CD4-positive, alpha-beta T cell treated with Interleukin-15 for 1 hour (primary cell): ENCODE measurements at places on chromosomes 11 and 22.

DNA sequence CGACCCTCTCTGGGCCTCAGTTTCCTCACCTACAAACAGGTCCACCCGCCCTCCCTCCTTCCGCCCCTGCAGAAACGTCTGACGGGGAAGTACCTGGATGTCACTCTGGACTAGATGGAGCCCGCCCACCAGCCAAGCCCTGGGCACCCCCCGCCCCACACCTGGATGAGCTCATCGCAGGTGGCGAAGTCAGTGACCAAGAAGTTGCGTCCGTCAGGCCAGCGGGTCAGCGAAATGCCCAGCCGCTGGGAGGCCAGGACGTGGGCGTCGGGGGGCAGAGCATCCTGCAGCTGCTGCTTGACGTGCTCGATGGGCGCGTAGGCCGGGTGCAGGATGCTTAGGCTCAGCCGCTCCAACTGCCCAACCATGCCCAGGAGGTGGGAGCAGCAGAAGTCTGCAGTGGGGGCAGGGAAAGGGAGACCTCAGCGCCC lies 897 bp downstream of the PNPLA5 start:
- no peak for DNase-seq

GRCh38 chr22:39674536-39674935 lies 104.0 kb downstream of the CACNA1I start:
- no peak for DNase-seq

DNA sequence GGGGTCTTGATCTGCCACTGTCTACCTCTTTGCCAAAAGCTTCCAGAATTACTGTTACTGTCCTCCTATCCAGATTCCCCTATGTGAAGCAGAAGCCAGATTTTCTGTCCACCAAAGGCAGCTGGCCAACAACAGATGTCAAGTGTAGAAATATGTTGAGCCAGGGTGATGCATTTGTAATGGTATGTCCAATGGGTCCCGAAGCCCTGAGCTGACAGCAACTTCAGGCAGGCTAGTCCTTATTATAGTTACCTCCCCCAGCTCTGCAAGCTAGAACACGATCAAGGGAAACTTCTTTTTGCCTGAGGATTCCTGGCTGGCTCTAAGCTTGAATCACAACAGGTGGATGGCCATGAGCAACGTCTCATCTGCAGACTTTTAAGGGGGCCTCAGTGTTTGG lies 10.2 kb downstream of the PAMR1 start:
- no peak for DNase-seq

DNA sequence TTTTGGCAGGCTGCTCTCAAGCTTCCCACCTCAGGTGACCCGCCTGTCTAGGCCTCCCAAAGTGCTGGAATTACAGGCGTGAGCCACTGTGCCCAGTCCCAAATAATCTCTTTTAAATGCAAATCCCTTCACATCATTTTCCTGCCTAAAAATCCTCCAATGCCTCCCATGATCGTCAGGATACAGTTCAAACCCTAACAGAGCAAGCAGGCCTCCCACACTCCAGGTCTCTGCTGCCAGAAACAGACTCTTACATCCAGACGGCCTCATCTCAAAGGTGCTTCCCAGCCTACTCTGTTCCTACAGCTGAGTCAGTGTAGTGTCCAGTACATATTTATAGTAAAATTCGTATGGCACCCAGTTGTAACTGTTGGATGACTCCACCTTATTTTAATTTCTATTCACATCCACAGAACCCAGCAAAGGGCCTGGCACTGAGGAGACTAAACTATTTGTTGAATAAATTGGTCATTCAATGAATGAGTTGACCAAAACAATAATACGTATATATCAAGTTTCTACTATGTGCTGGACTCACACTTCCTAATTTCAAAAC lies 8.2 kb downstream of the SIRT3 start:
- no peak for DNase-seq

- DNase-seq, result no peak
Measured at GRCh38 chr11:114039551-114039950, 20.0 kb upstream of the ZBTB16 start.

GRCh38 chr11:26571861-26572654 lies at the start of gene MUC15:
Gene MUC15, minus strand, starts transcription at chr11:26572263. Its CDS starts 5,169 bp downstream, at chr11:26567094.
- DNase-seq, result no peak

- DNase-seq, result no peak
Measured at GRCh38 chr11:94130298-94131046, 1.8 kb downstream of the PANX1 start.

GRCh38 chr11:2700415-2701211 lies 819 bp upstream of the KCNQ1OT1 start:
- peak; percentile 15 for DNase-seq

- DNase-seq, result no peak
Measured at GRCh38 chr22:47810505-47811500, 1048.4 kb downstream of the TBC1D22A start.

DNA sequence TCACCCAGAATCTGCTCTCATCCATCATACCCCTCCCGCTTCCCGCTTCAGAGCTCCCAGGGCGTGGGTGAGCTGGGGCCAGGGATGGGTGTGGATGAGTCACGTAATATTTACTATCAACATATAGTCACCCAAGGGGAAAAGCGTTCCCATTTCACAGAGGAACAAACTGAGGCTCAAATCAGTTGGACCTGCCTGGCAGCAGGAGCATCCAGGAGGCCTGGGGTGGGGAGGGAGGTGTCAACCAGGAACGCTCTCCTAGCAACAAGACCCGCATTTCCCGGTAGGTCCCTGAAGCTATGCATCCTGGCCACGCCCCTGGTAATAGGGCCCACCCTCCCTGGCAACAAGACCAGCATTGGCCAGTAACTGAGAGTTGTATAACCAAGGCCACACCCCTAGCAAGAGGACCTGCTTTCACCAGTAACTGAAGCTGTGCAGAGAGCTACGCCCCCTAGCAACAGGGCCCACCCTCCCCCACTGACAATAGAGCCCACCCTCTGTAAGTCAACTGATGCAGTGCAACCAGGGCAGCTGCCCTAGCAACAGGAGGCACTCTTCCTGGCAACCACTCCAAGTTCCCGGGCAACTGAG lies 32.7 kb upstream of the TXNRD2 start:
- peak; percentile 44 for DNase-seq

DNA sequence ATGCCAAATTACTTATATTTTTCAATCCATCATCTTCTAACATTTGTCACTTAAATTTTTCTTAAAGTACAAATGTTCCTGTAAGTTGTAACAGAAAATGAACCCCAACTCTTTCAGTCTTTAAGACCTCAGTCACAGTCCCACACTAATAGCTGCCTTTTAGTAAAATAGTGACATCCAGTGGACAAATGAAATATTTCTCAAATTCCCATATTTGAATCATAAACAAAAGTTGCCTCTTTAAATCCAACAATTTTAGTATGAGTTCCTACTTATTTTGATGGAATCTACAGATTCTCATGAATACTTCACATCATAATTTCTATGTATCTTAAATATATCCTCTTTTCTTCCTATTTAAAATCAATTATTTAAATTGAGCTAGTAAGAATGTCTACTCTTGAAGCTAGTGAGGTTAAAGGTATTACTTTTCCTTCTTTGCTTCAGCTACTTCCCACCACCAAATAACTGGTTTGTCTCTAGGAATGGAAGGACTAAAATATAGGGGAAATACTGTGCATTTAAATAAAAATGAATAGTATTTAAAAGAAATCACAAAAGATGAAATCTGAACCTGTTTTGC lies 9.2 kb downstream of the LIN7C start:
- DNase-seq, result no peak

- DNase-seq, result no peak
Measured at GRCh38 chr11:69489031-69489745, 7.7 kb downstream of the LINC01488 start.

GRCh38 chr11:116962108-116962507 lies 124.7 kb upstream of the APOA1 start:
- no peak for DNase-seq

DNA sequence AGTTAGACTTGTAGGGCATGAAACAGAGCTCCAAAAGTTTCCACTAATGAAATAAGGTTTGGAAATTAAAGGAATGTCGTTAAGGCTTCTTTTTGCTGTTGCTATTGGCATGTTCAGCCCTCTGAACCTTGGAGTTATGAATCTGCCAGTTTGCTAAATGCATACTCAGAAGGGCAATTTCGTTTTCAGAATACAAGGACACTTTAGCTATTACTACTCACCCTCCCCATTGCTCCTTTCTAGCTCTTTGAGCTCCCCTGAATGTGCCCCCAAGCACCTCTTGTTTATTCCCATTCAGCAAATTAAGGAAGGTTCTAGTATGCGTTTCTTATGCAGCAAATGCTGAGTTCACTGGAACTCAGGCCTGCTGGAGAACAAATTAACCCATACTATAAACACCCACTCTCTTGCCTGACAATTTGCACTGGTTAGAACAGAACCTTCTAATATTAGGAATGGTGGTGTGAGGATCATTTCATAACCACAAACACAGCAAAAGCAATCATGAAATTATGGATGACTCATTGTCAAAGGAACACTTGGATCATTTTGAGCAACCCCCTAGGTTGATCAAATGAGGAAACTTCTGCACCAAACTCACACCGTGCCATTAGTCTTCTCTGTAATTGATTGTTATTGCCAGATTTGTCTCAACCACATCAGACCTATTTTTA lies 26.2 kb upstream of the LIN7C start:
- DNase-seq, result no peak

DNA sequence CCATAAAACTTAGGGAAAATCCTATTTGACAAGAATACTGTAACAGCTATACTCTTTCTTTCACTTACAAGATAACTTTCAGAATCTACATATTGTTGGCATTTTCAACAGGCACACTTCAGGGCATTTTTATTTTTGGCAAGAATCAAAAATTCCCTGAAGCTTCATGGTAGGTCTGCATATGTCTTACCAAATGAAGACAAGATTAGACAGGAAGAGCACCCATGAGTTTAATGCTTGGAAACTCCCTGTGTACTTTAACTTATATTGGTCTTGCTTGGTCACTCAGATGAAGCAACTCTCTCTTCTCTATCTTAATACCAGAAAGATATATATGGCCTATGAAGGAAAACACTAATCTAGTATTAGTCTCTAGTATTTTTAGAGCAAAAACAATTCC lies 137.7 kb downstream of the ATG16L2 start:
- no peak for DNase-seq

GRCh38 chr22:38204784-38205183 lies 3.0 kb downstream of the MAFF start:
- peak; percentile 55 for DNase-seq

- DNase-seq, result no peak
Measured at GRCh38 chr11:99069856-99070444, 49.2 kb downstream of the CNTN5 start.

DNA sequence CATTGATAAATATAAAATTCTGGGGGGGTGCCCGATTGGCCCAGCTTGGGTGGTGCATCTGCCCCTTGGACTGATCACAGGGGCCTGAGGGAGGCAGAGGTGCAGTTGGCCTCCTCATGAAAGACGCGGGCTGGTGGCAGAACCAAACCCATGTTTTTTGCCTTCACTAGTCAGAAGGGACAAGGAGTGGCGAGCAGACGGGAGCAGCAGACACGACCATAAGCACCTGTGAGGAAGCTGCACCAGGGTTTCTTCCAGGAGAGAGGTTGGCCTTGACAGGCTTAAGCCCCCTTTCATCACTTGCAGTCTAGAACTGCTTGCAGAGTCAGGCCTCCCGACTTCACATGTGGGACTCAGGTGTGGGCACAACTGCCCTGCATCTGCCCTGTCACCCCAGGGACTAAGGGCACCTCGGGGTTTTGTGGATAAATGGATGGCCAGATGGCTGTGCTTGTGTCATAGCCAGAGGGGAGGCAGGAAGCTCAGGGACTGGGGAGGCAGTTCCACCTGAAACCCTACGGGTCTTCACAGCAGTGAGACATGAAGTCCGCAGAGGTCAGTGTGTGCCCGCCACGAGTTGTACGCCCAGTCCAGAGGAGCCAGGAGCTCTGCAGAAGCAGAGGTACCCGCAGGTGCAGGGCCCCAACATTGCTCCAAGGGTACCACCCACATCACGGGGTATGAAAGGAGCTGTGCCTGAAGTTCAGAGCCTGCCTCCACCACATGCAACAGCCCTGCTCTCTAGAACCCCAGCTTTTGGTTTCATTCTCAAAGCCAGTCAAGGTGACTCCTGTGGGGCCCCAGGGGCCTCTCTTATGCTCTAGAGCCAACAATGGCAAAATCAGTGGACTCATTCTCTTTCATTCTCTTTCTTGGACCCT lies 18.2 kb upstream of the SYT13 start:
- no peak for DNase-seq

- no peak for DNase-seq
Measured at GRCh38 chr11:44416776-44417175, 106.8 kb upstream of the ALX4 start.

DNA sequence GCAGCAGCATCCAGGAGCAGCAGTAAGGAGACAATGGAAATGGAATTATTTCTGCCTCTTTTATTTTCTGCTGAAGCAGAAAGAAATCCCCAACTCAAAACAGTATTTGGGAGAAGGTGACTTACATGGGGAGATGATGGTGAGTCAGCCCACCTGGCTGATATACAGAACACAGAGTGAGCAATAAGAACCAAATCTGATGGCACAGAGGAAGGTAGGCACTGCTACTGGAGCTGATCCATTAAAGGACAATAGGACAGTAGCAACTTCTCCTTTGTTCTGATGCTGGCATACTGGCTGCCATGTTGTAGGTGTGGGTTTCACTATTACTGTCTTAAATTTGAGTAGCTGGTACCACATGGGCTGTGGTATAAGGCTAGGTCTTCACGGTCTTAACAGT lies 45.2 kb downstream of the CLPB start:
- DNase-seq, result no peak
